Thoracic aorta (tissue), 2 donors: ENCODE measurements at places on chromosomes 5 and 9.

- no peak for DNase-seq
Measured at GRCh38 chr5:168655316-168655715, 76.1 kb upstream of the PANK3 start.

DNA sequence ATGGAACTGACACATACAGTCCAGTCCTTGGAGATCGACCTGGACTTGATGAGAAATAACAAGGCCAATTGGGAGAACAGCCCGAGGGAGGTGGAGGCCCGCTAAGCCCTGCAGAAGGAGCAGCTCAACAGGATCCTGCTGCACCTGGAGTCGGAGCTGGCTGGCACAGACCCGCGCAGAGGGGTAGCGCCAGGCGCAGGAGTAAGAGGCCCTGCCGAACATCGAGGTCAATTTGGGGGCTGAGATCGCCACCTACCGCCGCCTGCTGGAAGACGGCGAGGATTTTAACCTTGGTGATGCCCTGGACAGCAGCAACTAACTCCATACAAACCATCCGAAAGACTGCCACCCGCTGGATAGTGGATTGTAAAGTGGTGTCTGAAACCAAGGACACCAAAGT is 1610.1 kb upstream of the ACO1 start:
- no peak for DNase-seq

DNA sequence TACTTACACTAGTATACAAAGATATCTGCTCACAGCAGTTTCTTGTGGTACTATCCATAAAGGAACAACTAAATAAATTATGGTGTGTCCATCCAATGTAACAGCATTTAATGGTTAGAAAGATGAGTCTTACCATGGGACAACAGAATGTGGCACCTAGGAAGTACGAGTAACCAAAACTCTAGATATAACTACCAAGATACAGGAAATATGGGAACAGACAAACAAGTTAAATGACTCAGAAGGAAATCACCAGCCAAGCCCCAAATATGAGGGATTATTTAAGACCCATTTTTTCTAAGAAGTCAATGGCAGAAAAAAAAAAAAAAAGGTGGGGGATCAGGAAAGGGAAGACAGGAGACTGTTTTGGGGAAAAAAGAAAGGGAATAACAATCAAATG is 294.8 kb downstream of the PRELID2 start:
- no peak for DNase-seq

DNA sequence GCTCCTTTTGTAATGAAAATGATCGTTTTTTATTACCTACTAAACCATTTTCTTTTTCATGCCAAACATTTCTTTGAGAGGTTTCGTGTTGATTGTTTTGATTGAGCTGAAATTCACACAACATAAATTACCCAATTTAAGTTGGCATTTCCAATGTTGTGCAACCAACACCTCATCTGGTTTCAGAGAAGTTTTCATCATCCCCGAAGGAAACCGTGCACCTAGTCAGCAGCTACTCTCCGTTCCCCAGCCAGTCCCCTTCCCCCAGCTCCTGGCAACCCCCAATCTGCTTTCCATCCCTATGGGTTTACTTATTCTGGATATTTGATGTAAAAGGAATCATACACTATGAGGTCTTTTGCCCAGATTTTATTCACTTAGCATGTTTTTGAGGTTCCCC is 123.6 kb downstream of the ADCY2 start:
- DNase-seq, result no peak

- DNase-seq, result no peak
Measured at GRCh38 chr5:76177978-76178377, 94.8 kb downstream of the SV2C start.

GRCh38 chr5:83283761-83284160 is 187.8 kb upstream of the VCAN start:
- DNase-seq, result no peak

- no peak for DNase-seq
Measured at GRCh38 chr5:115626445-115626823, 598 bp upstream of the TMED7 start.

- DNase-seq, result no peak
Measured at GRCh38 chr9:131284856-131285255, 4.7 kb upstream of the PLPP7 start.

GRCh38 chr9:79089054-79089560 is 482.7 kb upstream of the TLE4 start:
- no peak for DNase-seq

DNA sequence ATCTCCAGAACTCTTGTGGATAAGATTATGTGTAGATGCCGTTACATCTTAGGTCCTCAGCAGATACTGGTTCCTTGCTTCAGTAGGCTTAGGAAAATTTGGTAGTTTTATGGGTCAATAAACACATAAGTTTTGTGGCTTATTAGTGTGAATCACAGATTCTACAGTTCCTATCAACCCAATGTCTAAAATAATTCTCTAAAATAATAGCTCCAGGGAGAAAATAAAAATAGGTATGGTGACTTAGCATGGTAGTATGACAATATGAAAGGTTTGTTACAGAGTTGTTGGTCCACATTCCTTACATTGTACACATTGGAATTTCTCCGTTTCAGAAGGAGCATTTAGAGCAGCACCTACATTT is 91.7 kb downstream of the AOPEP start:
- no peak for DNase-seq

- no peak for DNase-seq
Measured at GRCh38 chr5:66324357-66324756, 180.3 kb downstream of the SREK1 start.

DNA sequence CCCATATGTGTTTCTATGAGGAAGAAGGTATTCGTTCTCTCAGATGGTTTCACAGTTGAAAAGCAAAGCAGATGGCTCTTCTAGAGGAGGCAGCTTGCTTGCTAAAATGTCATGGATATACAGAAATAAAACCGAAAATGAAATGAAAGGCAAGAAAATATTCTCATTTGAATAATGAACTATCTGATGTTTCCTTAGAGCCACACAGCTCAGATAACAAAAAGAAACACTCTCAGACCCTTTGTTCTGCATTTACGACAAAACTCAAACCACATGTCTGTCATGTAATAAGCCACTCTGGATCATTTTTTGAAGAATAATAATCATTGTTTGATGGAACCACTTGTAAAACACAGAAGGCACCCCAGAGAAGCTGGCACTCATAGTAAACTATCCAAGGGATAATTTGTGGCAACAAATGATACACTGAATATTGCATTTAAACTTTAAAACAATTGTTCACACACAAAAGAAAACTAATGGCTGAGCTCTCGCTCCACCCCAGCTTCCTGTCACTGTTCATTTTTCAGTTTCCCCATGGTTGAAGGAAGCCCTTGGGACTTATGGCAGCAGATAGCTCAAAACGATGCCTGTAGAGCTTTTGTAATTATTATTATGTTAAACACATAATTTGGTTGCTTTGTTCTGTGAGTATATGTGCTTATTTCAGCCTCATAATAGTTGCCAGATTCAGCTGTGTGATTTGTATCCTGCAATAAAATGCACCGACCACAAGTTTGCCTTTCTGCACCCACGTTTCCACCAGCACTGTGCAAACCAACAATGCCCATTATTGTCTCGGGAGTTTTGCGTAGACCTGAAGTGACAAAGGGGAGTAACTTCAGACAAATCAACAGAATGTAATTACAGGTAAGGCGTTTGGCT is 256.0 kb downstream of the TMEM167A start:
- DNase-seq, result no peak

- DNase-seq, result no peak
Measured at GRCh38 chr9:101674165-101674564, 64.3 kb downstream of the GRIN3A start.
